ENCODE measurements at places on chromosomes 6 and 20. TPM values are rescaled to one million over a fixed set of nuclear protein-coding genes. Genes with fewer than 3 reads are reported as not detected.

BEND3 gene
- total RNA-seq: 4.4 TPM

RIPPLY2 gene
- not detected for total RNA-seq

GRCh38 chr6:111925296-111925695 lies 52.0 kb upstream of the FYN start:
- no peaks in the 10 kb centered on the region for H3K36me3 ChIP-seq
- H3K4me1 ChIP-seq: no peaks in the 10 kb centered on the region
- DNase-seq: no peak
- H3K4me3 ChIP-seq: no peak overlapping the region
- H3K27me3 ChIP-seq: no peaks in the 10 kb centered on the region
- H3K27ac ChIP-seq: no peak overlapping the region

GRCh38 chr20:60579941-60580515 lies 621.8 kb downstream of the CDH26 start:
- no peaks in the 10 kb centered on the region for H3K4me1 ChIP-seq
- no peaks in the 10 kb centered on the region for H3K36me3 ChIP-seq
- DNase-seq: no peak
- H3K4me3 ChIP-seq: no peak overlapping the region
- H3K27me3 ChIP-seq: no peaks in the 10 kb centered on the region

DNA sequence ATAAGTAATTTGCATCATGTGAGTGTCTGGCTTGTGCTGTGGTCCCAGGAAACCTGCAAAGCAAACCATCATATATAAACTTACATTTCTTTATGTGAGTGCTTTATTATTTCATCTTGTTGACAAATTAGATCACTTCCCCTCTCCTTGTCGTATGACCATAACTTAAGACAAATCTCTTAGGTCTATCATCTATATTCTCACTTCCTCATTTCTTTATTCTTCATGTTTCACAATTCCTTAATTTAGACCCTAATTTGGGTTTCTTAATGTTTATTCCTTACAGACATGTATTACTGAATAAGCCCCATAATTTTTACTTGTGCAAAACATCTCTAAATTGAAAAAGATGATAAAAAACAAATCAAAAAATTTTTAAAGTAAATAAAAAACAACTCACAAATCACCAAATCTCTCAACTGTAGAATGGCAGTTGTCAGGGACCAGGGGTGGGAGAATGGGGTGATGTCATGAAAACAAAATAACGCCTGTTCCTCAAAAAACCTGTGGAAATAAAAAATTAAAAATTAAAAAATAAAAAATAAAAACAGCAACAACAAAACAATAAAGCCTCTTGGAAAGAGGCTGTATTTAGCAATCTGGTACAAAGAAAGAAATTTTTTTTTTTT lies 49.5 kb upstream of the FBXO30 start:
- no peak for DNase-seq
- H3K36me3 ChIP-seq: no peaks in the 10 kb centered on the region
- no peaks in the 10 kb centered on the region for H3K4me1 ChIP-seq
- H3K4me3 ChIP-seq: no peak overlapping the region
- H3K27ac ChIP-seq: no peak overlapping the region
- no peaks in the 10 kb centered on the region for H3K27me3 ChIP-seq

Data from colonic mucosa (tissue), 4 donors.